ENCODE measurements at places on chromosomes 11 and 22.

DNA sequence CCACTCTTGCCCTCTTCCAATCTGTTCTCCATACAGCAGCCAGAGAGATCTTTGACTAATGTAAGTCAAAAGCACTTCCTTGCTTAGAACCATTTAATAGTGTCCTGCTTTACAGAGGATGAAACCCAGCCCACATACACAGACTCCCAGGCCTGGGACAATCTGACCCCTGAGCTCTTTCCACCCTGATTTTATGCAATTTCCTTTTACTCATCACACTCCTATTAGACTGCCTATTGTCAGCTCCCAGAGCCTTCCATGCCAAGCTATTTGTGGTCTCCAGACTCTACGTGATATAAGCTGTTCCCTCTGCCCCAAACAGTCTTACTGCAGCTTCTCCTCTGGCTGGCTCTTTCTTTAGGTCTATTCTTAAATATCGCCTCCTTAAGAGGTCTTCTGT lies 28.1 kb downstream of the ME3 start:
- no peak for DNase-seq

GRCh38 chr11:72743321-72744221 lies 8.6 kb downstream of the ARAP1 start:
- no peak for DNase-seq

DNA sequence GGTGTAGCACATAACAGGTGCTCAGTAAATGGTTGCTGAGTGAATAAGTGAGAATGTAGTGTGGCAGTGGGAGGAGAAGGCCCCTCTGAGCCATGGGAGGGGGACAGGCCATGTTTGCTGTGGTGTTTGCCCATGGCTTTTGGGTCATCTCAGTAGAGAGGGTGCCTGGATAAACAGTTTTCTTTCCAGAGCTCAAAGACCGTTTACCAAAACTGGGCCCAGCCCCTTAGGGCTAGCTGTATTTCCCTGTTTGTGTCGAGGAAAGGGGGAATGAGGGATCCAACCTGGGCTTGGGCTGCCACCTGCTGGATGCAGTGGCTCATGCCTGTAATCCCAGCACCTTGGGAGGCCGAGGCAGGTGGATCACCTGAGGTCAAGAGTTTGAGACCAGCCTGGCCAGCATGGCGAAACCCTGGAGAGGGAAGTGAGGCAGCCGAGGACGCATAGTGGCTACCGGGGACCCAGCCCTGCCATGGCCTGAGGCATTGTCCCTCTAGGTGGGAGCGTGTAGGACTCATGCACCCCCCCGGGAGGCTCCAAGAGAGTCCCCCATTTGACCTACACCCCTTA lies 8.7 kb upstream of the LTO1 start:
- no peak for DNase-seq

GRCh38 chr22:26516503-26516902 lies 4.2 kb upstream of the TFIP11 start:
- no peak for DNase-seq

DNA sequence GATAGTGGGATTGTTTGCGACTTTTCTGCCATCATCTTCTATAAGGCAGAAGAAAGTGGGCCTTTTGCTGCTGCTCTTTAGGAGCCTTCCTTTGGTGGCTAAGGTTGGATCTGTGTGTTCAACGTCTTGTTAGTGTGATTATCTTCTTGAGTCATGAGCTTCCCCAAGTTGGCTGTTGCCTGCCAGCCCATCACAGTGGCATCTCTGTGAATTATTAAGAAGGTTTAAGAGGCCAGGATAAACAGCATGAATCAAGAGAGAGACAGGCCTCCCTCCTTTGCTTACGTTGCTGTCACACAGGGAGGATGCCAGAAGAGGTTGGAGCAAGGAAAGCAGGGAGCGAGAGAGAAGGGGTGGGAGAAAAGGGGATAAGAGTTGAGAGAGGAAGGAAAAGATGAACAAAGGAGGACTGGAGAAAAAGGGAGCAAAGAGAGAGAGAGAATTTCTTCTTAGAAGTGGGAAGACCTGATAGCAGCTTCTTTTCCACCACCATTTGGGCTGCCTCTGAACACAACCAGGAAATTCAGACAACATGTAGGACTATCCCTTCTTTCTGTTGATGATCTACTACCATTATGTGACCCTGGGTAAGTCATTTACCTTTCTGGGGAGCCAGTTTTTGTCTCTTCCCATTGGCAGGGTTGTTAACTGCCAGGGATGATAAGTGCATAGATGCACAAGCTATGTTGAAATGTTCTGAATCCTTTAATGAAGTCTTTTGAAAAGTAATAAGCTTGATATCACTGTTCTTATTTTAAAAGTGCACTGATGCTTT lies 126.5 kb downstream of the NAV2 start:
- no peak for DNase-seq

DNA sequence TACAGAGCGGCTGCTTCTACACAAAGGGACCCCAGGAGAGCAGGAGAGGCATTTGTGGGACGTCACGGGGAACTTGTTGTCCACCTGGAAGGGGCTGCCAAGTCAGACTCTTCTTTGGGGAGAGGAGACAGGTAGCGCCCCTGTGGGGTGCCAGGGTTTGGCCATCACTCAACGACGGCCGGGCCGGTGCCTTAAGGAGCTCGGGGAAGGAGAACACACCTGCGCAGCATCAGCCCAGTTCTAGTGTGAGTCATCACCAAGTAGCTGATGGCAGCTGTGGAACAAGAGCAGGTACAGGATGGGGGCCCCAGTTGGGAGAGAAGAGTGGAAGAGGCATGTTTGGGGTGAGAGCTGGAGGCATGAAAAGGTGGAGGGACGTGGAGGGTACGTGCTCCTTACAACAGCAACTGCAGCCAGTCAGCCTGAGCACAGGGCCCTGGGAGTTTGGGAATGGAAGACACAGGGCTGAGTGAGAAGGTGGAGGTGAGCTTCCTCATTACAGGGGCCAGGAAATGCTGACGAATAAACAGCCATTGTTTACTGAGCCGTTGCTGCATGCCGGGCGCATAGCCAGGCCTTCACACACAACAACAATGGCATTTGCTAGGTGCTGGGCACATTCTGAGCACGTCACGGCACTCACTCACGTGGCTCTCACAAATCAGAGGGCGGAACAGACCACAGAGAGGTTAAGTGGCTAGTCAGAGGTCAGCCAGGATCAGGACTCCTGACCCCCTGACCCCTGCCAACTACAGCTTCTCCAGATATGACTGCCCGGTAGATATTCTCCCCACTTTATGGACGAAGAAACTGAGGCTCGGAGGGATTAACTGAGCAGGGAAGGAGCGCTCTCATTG lies 29.1 kb upstream of the TP53I11 start:
- DNase-seq, result no peak

GRCh38 chr11:104291646-104292045 lies 127.7 kb upstream of the PDGFD start:
- DNase-seq, result no peak

GRCh38 chr11:112421879-112422278 lies 161.2 kb upstream of the PLET1 start:
- DNase-seq, result no peak

DNA sequence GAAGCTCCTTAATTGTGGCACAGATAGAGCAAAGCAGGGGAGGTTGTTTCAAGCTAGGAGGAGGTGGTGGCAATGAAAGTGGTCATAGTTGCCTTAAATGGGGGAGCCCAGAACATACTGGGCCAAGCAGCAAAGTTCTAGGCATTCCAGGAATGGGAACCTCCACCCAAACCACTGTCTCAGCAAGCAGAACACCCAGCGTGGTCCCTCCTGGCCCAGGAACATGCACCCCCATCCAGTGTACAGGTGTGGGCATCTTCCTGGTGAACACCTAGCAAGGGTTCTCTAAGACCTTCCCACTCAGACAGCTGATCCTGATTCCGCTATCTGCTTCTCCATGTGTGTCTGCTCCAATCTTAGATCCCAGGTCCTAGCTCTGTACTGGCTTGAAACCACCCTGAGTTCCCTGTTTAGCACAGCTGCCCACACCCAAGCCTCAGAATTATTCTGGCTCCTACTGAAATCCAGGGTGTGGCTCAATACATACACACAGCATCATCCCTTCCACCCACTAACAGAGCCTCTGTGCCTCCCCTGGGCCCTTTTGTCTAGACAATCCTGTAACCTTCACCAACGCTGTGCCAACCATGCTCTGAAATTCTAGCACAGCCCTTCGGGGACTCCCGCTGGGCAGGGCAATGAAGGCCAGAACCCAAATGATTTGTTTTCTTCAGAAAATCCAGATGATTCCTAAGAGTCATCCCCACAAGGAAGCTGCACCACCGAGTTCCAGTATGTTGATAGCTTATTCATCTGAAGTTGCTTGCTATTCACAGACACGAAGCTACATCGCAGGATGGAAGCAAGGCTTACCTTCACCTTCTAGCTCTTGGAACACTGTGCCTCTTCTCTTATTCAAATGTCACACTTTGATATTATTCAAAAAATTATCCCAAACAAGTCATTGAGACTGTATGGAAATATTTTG lies 76.6 kb downstream of the ABTB2 start:
- no peak for DNase-seq

- DNase-seq, result no peak
These were observed 13.7 kb downstream of the SULT4A1 start for GRCh38 chr22:43848366-43849171.

- no peak for DNase-seq
These were observed 199.9 kb downstream of the CWF19L2 start for GRCh38 chr11:107257710-107258109.

GRCh38 chr11:84607975-84608836 lies 1018.9 kb downstream of the DLG2 start:
- DNase-seq, result no peak

Data from stimulated activated CD4-positive, alpha-beta T cell treated with anti-CD3 and anti-CD28 coated beads, Interleukin-4, amount 100 ng/mL, for 4 hours (primary cell).